ENCODE measurements at places on chromosomes 1 and 21.

- no peak for DNase-seq
Measured at GRCh38 chr1:91617285-91617765, 116.7 kb downstream of the CDC7 start.

- DNase-seq: no peak
Measured at GRCh38 chr1:232223183-232223708, 406.7 kb downstream of the SIPA1L2 start.

DNA sequence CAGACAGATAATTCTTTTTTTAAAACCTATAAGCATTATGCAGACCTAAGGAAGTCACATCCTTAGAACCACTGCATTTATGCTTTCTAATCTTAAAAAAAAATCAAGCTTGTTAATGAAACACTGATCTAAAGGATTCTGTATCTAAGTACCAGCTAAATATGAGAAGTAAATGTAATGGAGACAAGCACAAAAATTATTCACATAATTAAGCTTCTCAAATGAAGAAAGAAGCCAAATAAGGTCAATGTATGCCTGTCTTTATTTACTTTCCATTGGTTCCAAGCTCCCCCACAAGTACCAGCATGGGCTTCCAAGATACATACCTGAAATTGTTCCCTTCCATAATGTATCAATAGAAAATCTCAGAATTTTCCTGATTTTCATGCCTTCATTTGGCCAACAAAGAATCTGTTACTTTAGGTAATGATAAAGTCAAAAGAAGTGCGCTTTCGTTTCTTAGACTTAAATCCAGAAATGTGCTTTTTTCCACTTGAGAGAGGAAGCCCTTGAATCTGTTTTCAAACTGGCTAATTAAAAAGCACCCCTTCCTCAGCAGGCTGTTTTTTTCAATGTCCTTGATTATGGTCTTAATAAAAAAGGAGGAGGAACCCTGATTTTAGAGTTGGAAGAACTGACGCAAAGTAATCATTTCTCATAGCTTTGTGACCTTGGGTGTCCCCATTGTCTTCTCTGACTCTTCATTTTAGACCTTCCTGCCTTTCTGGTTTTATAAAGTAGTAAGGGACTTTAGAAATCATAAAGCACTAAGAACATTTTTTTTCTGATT lies 3.8 kb downstream of the RGS2 start:
- DNase-seq: no peak

- DNase-seq: peak; percentile 27
Measured at GRCh38 chr1:159554261-159554660, 18.5 kb upstream of the OR10J5 start.

All from HCEC 1CT (cell line).